CD4-positive, alpha-beta T cell treated with Interleukin-6 at 100 ng/mL for 8 hours (primary cell): ENCODE measurements at places on chromosomes 16 and 17.

- no peak for DNase-seq
These were observed 895 bp downstream of the UTS2R start for GRCh38 chr17:82372249-82373071.

DNA sequence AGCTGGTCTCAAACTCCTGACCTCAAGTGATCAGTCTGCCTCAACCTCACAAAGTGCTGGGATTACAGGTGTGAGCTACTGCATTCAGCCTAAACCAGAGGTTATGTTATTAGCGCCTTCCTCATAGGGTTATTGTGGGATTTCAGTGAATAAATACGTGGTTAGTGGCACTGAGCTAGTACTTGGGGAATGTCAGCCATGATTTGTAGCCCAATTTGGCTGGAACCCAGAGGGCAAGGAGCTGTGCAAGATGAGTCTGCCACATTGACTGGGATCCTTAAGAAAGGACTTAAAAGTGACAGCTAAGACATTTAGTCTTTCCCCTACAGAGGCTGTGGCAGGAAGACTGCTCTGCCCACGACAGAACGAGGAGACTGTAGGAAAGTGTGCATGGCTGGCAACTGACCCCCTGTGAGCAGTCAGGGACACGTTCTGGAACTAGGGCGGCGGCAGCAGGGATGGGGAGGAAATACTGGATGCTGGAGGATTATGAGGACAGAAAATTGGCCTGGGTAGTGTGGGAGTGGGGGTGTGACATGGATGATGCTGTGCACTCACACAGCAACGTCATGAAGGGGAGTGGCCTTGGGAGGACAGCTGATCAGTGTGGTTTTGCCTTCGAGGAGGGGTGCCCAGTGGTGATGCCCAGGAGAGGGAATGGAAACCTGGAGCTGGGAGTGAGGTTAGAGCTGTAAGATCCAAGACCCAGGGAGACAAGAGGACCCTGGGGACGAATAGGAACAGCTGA, 14.6 kb downstream of the ATP5PD start:
- peak; percentile 51 for DNase-seq

DNA sequence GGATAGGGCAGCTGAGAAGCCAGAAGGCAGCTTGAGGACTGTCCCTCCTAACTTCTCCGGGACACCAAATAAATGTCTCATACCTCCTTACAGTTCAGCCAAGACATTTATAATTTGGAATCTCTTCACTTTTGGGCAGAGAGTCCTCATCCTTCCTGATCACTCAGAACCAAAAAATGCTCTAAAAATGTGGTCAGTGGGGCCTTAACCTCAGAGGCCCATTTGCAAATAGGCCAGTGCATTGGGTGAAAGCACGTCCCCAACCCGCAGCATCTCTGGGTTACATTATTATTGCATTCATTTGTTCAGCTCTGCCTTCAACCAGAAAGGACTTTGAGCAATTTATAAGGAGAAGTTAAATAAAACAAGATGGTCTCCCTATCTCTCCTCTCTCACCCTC, 112.4 kb upstream of the IRX3 start:
- no peak for DNase-seq

DNA sequence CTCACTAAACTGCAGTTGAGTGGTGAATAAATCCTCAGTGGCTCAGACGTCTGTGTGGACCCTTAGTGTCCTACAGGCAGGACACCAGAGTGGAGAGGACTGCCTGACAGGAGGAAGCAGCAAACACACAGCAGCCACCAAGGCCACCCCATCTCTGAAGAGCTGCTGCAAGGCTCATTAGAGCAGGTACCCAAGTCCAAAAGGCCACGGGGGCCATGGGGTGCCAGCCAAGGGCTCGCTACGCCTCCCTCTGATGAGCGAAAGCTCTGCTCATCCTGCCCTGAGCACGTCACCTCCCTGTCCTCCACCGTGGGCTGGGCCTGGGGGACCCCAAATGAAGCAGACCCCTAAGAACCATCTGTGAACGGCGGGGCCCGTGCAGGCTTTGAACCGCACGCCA, 70.1 kb upstream of the DOC2B start:
- DNase-seq, result no peak
